ENCODE measurements at places on chromosomes 1 and 21.

DNA sequence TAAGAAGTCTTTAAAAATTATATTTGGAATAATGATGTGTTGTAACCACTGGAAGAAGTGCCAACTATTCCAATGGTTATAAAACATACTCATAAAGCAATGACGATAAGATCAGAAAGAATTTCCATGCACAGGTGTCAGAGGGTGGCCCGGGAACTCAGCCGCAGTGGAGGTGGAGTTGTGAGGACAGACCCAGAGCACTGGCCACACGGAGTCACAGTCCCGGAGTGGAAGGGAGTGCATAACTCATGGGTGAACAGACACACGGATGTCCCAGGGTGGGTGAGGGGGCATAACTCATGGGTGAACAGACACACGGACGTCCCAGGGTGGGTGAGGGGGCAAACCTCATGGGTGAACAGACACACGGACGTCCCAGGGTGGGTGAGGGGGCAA lies 2.5 kb downstream of the KRTAP10-4 start:
- no peak for DNase-seq

- DNase-seq, result no peak
Observed at GRCh38 chr1:173015629-173016028, 35.1 kb downstream of the TNFSF18 start.

GRCh38 chr1:245054507-245055270 lies 100.1 kb upstream of the KIF26B start:
- DNase-seq, result no peak

DNA sequence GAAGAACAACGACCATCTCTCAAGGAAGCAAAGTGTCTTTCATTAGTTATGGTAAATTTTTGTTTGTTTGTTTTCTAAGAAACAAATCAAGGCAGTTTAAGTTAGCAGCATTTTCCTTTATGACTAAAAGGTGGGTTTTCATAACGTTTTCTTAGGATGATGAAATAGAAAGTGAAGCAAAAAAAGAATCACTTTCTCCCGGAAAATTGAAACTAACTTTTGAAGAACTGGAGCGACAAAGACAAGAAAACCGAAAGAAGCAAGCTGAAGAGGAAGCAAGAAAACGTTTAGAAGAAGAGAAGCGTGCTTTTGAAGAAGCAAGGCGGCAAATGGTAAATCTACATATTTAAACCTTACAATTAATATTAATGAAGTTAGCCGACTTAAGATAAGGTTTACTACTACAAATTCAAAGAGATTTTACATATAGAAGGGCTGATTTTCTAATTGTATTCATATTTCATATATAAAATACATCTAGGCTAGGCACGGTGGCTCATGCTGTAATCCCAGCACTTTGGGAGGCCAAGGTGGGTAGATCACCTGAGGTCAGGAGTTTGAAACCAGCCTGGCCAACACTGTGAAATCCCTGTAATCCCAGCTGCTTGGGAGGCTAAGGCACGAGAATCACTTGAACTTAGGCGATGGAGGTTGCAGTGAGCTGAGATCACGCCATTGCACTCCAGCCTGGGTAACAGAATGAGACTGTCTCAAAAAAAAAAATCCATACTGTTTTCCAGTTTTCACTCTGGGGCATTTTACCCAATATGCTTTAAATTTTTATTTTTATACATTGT lies 38.3 kb downstream of the NEXN start:
- DNase-seq, result no peak

GRCh38 chr1:201282216-201282615 lies 1.1 kb upstream of the PKP1 start:
- DNase-seq, result no peak

DNA sequence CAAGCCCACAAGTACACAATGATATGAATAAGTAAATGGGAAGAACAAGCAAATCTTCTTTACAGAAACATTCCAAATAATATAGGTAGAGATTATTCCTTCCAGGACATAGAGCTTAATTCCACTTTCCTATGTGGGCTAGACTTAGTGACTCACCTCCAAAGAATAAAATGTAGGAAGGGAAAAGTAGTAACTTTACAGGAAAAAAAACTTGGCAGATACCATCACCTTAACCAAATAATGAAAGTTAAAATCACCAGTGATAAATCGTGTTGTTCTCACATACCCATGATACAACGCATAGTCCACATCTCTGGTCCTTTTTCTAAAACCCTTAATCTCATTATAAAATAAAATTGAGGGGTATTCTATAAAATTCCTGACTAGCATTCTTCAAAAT lies 260.8 kb downstream of the SPATA17 start:
- no peak for DNase-seq

GRCh38 chr1:53207726-53208125 lies 11.1 kb downstream of the CPT2 start:
- DNase-seq, result no peak

- DNase-seq, result no peak
Observed at GRCh38 chr1:35717911-35718476, 690 bp downstream of the C1orf216 start.

GRCh38 chr1:1358433-1359271 lies at the start of gene MXRA8:
Gene MXRA8, minus strand, starts transcription at chr1:1358555. Its CDS starts 51 bp downstream, at chr1:1358504.
- DNase-seq, result no peak

DNA sequence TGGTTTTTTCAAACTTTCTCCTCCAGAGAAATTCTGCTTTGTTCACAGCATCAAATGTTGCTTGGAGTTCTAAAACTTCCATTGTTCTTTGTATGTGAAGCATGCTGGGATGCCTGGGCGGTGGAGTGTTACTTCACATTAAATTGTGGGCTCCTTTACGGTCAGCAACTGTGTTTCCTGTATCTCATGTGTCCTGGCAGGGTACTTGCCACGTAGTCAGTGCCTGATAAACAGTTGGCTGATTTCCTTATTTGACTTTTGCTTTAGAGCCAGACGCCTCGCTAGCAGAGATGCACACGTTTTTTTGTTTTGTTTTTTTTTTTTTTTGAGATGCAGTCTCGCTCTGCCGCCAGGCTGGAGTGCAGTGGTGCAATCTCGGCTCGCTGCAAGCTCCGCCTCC lies 96.7 kb downstream of the UCK2 start:
- no peak for DNase-seq

DNA sequence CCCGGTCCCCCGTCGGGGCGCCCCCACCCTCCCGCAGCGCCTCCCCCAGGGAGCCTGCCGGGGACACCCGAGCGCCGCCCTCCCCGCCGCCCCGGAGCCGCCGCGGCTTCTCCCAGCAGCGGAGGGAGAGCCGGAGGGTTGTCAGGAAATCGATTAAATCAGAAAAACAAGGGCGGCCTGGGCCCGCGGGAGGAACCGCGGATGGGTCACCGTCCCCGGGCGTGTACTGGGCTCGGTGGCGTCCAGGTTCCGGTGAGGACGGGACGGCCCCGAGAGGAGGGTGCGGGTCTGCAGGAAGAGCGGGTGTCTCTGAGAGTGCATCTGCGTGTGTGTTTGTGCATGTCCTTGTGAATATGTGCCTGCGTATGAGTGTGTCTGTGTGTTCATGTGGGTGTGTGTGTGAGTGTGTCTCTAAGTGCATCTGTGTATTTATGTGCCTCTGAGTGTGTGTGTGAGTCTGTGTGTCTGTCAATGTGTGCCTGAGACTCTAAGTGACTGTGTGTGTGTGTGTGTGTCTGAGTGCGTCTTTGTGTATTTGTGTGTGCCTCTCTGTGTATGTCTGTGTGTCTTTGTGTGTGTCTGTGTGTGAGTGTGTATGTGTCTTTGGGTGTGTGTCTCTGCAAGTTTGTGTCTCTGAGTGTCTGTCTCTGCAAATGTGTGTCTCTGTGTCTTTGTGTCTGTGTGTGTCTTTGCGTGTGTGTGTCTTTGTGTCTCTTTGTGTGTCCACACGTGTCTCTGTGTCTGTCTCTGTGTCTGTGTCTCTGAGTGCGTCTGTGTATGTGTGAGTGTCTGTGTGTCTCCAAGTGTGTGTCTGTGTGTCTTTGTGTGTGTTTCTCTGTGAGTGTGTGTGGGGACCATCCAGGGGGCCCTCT lies 1.1 kb downstream of the SPSB1 start:
- no peak for DNase-seq

- DNase-seq, result no peak
Observed at GRCh38 chr1:211814313-211814712, 16.2 kb downstream of the LPGAT1 start.

- DNase-seq, result no peak
Observed at GRCh38 chr1:46489169-46489637, 433 bp upstream of the DMBX1 start.

GRCh38 chr1:236501093-236501492 lies 22.7 kb upstream of the LGALS8 start:
- no peak for DNase-seq

DNA sequence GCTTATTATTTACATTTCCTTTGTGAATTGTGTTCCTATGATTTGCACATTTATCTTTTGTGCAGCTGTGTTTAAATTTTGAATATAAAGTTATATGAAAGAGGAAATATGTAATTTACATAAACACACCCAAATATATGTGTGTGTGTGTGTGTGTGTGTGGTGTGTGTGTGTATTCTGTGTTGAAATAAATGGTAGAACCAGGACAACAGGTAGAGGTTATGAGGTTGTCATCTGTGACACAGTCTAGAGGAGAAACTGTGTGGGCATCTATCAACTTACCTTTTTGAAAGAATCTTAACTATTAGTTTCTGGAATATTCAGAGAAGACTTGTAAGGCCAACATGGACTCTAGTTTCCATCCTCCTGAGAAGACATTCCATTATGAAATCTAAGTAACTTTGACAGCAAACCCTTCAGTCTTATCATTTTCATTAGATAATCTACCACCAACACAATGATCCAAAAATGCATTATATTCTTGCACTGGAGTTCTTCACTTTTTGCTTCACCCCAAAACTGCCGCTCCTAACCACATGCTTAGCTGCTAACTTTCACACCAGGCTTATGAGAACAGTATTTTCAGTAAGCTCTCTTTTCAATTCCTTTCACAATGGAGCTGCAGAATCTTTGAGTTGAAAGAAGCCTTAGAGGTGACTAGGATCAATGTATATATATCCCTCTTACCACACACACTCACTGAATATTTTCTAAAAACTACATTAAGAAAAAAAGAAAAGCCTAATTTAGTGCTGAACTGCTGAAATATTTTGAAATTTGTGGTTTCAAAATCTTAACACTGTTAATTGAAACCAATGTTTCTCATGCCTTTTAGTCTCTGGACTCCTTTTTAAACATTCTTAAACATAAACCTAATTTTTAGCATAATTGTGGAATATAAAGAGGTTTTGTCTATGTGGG lies 21.8 kb downstream of the PTPRC start:
- DNase-seq, result no peak
